ENCODE measurements at places on chromosomes 13 and 19.
A peak's percentile ranks its signal among the peaks of the same experiment; 100 is the strongest.

GRCh38 chr19:14473073-14473977 is 1.8 kb downstream of the PTGER1 start:
- DNase-seq: no peak

DNA sequence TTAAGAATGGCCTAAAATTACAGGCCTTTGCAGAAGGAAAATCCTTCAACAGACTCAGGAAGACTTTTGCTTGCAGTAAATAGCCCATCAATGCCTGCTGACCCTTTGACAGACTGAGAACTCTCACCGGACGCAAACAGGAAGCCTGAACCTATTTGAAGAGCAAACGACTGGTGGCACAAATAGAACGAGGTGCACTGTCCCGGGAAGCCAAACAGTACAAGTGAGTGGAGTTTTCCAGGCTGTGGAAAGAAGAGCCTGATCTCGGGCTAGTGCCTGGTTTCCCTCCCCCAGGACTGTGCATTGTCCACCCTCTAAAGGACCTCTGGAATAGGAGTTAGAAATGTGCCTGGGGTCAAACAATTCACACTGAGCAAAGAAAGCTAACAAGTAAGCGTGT is 165.5 kb downstream of the FGF14 start:
- DNase-seq: no peak

GRCh38 chr13:30509254-30510050 is 43.7 kb upstream of the HMGB1 start:
- DNase-seq: no peak

DNA sequence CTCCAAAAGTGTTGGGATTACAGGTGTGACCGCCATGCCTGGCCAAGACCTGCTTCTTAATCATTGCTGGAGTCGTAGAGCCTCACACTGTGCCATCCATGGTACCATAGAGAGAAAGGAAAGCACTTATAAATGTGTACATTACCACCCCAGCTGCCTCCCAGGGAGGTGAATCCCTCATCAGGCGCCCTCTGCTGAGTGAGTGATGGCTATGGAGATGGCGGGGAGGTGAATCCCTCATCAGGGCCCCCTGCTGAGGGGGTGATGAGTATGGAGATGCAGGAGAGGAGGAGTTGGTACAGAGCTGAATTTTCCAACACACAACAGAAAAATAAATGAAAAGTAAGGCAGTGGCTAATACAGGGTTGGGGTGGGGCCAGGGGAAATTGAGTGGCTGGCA is 263.4 kb downstream of the UQCRFS1 start:
- DNase-seq: no peak

DNA sequence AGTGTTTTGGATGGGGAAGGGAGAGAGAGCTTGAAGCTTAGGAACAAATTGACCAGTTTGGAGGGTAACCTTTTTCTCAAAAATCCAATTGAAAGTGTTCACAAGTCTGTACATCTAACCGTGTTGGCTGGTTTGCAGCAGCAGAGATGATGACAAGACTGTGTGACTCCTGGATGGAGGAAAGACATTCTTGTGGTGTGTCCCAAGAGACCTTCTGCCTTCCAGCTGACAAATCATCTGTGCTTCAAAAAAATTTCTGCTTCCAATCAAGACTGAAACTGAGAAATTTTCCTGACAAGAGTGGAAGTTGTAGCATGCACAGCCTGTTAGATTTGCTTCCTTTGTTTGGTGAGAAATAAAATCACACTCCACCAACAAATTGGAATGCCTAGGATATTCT is 56.2 kb downstream of the LACC1 start:
- no peak for DNase-seq

- peak; percentile 72 for DNase-seq
These were observed 34.2 kb upstream of the PNMA8B start for GRCh38 chr19:46529622-46530451.

DNA sequence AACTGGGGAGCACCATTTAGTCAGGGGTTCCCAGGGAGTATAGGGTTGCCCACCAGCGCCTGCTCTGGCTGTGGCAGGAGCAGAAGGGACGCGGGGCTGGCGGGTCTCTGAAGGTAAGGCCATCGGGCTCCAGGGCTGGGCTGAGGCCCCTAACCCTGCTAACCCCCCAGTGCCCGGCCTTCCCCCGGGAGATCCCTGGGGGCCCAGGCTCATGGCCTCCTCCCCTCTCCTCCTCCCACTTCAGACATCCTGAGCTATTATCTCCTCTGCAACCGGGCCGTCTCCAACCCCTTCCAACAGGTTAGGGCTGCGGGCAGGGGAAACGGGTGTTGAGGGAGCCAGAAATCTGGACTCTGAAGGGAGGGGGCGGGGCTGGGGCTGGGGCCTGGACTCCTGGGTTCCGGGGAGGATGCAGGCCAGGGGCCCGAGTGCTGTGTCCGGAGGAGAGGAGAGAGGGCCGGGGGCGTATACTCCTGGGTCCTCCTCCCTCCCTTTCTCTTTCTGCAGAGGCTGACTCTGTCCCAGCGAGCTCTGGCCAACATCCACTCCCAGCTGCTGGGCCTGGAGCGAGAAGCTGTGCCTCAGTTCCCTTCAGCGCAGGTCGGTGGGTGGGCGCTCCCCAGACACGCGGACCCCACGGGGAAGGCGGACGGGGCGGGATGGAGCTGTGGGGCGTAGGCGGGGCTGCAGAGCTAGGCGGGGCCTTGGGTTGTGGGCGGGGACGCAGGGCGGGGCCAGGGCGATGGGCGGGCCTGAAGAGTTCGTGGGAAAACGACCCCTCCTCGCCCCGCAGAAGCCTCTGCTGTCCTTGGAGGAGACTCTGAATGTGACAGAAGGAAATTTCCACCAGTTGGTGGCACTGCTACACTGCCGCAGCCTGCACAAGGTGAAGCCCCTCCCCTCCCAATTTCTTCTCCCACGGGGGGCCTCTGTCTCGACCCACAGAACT is 15.3 kb downstream of the TTYH1 start:
- DNase-seq: peak; percentile 47

DNA sequence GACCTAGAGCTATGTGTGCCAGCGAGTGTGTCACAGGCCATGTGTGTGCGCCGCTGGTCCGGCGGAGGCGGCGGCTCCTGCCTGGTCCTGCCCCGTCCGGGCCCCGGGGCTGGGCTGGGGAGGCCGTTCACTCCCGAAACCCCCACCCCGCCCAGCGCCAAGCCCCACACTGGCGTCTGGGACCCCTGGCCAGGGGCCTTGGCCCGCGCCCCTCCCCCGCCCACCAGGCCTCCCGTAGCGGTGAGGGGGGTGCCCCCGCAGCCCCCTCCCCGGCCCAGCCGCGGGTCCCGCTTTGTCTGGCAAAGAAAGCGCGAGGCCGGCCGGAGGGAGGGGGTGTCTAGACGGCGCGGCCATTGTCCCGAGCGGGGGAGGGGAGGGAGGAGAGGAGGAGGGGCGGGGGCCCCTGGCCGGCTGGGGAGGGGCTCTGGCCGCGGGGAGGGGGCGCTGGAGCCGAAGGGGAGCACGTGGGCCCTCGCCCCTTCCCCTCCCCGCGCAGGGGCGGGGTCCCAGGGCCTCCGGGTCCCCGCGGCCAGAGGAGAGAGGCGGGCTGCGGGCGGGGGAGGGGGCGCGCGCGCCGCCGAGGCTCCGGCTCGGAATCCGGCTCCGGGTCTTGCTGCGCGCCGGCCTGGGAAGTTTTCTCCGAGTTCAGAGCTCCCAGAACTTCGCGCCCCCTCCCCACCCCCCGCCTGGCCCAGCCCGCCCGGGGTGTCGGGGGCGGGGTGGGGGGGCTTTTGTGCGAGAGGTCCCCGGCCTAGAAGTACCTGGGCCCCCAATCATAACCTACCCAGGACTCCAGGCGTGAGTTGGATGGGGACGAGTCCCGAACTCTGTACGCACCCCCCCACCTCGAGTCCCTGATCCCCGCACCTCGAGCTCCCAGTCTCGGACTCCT is 888 bp downstream of the NOTCH3 start:
- DNase-seq: no peak

GRCh38 chr19:1122972-1123363 is 19.2 kb downstream of the GPX4 start:
- peak; percentile 43 for DNase-seq

- no peak for DNase-seq
These were observed 16.1 kb upstream of the TPT1 start for GRCh38 chr13:45356966-45357672.

DNA sequence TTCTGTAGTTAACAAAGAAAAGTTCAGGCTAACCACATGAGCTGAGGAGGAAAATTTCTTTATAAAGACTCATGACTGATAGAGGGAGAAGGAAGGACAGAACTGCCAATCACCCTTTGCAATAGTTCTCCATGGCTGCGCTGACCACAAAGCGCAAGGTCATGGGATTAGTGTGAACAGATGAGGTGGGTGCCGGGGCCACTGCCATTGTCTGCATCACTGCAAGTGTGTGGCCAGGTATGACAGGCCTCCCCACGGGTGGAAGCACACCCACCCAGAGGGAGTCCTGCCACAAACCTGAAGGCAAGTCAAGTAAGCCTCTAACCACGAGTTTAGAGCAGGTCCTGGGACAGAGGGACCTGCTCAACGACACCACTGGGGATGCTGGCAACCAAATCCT is 128.1 kb downstream of the TUBA3C start:
- no peak for DNase-seq

DNA sequence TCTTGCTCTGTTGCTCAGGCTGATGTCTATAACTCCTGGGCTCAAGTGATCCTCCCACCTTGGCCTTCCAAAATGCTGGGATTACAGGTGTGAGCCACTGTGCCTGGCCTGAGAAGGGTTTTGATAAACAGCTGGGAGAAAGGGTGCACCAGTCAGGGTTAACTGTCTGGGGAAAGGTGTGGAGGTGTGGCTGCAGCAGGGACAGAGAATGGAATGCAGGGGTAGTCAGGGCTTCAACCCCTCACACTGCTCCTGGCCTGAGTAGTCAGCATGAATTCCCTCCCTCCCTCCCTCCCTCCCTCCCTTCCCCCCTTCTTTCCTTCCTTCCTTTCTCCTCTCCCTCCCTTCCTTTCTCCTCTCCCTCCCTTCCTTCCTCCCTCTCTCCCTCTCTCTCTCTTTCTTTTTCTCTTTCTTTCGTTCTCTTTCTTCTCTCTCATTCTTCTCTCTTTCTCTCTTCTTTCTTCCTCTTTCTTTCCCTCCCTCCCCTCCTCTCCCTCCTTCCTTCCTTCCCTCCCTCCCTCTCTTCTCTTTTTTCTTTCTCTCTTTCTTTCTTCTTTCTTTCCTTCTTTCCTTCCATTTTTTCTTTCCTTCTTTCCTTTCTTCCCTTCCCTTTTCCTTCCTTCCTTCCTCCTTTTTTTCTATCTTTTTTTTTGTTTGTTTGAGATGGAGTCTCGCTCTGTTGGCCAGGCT is 16.0 kb downstream of the MYO1F start:
- no peak for DNase-seq

GRCh38 chr19:39203372-39204341 is at the start of gene SYCN:
Gene SYCN, minus strand, starts transcription at chr19:39204263. Its CDS starts 9 bp downstream, at chr19:39204254.
- no peak for DNase-seq

- DNase-seq: no peak
These were observed 1417.6 kb downstream of the UQCRFS1 start for GRCh38 chr19:27795369-27795768.

DNA sequence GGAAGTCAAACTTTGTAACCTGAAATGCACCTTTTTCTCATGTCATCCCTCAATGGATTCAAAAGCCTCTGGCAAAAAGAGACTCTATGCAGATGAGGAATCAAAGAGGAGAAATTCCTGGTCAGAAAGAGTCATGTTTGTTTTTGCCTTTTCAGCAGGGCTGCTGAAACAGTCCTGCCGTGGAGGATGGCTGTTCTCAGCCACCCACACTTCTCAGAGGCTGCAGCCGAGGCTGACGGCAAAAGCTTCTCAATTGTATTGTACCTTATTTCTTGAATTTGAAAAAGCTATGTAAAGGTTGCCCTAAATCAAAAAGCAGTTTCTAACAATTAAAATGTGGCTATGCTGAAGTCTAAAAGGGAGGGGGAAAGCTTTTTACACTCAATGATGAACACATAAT is 385.3 kb downstream of the KCTD12 start:
- no peak for DNase-seq

- DNase-seq: peak; percentile 41
These were observed 16.5 kb upstream of the B3GNT3 start for GRCh38 chr19:17778251-17778967.

- DNase-seq: no peak
These were observed 610.0 kb downstream of the EFNB2 start for GRCh38 chr13:105925496-105925895.

GRCh38 chr19:14544047-14544446 is 14.7 kb downstream of the TECR start:
- DNase-seq: no peak

DNA sequence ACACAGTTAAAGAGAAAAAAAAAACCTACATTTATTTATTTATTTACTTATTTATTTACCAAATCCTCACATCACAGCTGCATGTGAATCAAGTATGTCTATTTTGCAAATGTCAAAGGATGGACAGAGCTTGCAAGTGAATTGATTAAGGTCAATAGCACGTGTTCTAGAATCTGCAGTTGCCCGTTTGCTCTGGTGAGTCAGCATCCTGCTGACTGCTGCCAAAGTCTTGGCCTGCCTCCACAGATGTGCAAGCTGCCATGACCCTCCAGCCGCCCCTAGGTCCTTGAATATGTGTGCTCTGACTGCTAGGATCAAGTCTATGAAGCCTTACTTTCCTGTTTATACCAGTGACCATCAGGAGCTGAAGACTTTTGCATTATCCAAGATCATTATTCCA is 320.6 kb downstream of the GPC5 start:
- DNase-seq: no peak

DNA sequence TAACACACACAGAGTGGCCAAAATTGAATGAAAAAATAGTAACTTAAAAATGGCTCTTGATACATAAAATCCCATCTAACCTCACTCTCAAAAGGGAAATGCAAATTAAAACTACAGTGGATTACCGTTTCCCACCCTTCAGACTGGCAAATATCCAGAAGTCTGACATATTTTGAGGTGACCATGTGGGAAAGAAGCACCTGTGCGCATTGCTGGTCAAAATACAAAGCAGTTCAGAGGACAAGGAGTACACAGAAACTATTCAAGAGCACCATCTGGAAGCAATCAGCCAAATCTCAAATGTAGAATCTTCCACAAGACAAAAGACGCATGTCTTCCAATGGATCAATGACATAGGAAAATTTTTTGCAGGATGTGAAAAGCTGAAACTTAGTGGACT is 23.2 kb downstream of the NALCN start:
- no peak for DNase-seq

GRCh38 chr19:32189956-32190706 is 155.3 kb upstream of the ZNF507 start:
- no peak for DNase-seq

DNA sequence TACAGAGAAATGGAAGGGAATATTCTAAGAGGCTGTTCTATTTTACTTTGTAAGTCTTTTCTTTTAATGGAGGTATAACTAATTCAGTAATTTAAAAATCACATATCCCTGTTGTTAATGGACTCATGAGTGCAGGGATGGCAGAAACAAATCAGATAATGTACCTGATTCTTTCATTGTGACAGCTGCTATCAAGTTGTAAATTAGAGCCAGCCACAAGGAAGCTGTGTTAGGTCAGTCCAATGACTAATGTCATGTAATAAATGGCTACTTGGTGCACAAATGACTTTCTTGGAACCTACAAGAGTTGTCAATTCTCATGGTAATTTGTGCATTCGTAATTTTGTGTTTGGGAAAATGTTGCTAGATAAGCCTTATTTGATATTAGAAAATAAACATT is 446.4 kb downstream of the DCT start:
- DNase-seq: no peak
